ENCODE measurements at places on chromosomes 13 and 19. TPM values are rescaled to one million over a fixed set of nuclear protein-coding genes. Genes with fewer than 3 reads are reported as not detected.

GRCh38 chr19:15628236-15629002, 12.3 kb upstream of the CYP4F3 start:
- DNase-seq: no peak

DNA sequence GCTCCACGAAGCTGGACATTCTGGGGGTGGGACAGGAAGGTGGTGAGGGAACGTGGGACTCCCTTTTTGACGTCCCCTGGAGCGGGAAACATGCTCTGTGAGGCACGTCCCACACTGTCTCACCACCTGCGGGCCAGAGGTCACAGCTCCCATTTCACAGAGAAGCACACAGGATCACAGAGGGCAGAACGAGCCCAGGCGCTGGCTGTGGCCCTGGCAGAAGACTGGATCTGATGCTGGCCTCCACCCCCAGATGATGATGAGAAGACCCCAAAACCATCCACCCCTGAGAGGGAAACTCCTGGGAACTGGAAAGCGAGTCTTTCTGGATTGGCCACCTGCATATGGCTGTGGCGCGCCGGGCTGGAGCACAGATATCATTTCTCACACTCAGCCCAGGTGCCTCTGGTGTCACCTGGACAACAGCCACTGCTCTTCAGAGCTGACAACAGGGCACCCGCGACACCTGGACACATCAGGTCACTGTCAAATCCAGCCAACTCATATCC, 216.2 kb downstream of the TUBA3C start:
- DNase-seq: no peak

- DNase-seq: no peak
These were observed 785.0 kb upstream of the MIR17HG start for GRCh38 chr13:90562443-90562842.

DNA sequence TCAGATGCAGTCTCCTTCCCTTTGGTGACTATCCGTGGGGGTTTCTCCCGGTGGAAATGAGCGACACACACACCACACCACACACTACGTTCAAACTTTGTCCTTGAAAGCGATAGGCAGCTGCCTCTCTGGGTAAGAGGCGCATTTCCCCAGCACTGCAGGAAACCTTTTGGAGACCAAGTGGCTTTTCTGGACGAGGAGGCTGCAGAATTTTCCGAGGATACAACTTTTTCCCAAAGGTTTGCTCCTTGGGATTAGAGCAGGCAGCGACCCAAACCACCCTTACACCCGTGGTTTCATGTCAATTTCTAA, 38.2 kb upstream of the FLT1 start:
- no peak for DNase-seq

GRCh38 chr19:30629086-30629485, 256.9 kb downstream of the ZNF536 start:
- no peak for DNase-seq

DNA sequence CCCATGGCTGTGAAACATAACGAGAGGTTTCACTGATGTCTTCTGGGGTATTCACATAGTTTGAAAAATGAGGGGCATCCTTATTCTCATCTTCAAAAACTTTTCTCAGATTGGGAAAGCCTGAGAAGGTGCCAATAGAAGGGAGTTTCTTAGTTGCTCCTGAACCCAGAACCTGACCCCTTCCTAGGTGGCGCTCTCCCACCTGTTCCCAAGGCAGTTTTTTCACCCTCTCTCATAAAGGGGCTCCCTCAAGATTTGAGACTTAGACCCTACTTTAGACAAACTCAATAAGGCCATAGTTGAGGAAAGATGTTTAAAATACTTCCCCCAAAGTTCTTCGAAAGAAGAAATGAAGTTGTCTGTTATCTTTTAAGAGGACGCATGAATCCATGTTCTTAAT, 142.2 kb downstream of the FGF9 start:
- DNase-seq: no peak

CEACAM8 gene
- not detected for total RNA-seq

All from osteoblast (primary cell).